ENCODE measurements at places on chromosomes 7 and 10.

DNA sequence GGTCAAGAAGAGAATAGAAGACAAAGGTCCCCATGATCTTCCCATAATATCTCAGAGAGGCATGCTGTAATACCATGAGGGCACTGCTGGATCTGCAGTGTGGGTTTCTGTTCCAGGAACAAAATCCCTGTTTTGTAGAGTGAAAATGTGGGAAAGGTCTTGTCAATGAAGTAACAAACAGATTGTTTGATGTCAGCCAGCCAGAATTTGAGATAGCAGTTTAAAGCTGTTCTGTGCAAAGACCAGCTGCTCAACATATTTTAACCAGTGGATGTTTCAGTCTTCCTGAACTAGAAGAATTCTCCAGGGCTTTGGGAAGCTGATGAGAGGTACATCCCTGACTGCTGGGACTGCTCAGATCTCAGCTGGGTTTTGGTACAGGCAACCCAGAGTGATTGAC is 1012.5 kb downstream of the DNAJB9 start:
- DNase-seq: no peak

DNA sequence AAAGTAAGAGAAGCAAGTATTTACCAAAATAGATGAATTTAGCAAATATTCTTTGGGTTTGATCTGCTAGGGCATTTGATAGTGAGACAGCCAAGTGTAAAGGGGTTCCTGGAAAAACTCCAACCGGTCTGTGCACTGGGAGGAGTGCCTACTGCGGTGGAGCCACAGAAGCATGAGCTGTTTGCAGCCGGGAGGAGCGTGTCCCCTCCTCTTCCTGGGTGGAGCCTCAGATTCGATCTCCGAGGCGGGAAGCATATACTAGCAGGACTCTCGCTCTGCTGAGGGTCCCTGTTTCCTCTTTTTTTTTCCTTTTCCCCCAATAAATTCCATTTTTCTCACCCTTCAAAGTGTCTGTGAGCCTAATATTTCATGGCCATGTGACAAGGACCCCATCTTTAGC is 45.1 kb upstream of the MET start:
- no peak for DNase-seq

GRCh38 chr7:157499121-157499834 is 162.5 kb downstream of the DNAJB6 start:
- DNase-seq: no peak

DNA sequence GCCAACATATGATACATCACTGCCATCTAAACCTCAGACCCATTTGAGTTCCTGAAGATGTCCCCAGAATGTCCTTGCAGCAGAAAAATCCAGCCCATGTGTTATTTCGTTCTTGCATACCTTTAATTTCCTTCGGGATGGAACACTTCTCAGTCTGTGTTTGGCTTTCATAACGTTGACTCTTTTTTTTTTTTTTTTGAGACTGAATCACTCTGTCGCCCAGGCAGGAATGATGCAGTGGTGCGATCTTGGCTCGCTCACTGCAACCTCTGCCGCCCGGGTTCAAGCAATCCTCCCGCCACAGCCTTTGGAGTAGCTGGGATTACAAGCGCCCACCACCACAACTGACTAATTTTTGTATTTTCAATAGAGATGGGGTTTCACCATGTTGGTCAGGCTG is 148.8 kb upstream of the TNRC18 start:
- DNase-seq: no peak

GRCh38 chr10:52437205-52437646 is 123.1 kb downstream of the DKK1 start:
- DNase-seq: no peak

DNA sequence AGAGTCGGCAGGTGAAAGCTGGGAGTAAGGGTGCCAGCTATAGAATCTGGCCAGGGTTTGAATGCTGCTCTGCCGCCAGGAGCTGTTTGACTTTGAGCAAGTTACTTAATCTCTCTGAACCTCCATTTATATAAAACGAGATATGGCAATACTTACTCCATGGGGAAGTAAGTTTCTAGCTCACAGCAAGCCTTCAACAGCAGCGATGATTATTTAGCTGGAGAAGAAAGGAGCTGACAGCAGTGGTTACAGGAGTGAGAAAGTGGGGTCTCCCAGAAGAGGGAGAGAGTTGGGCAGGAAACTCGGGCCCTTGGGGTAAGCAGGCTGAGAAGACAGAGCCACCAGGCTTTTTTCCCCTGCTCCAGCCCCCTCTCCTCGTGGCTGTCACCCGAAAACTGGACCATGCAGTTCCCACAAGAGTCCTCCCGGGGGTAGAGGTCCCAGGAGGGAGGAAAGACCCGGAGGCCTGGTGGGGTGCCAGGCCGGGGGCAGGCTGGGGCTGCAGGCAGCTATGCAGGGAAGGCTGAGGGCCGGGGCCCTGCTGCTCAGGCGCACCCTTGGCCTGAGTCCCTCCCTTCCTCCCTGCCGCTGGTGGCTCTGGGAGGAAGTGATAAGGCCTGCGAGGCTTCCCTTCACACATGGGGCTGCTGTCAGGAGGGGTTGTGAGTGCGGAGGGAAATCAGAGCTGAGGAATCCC is 3.5 kb downstream of the NOS3 start:
- peak; percentile 30 for DNase-seq

DNA sequence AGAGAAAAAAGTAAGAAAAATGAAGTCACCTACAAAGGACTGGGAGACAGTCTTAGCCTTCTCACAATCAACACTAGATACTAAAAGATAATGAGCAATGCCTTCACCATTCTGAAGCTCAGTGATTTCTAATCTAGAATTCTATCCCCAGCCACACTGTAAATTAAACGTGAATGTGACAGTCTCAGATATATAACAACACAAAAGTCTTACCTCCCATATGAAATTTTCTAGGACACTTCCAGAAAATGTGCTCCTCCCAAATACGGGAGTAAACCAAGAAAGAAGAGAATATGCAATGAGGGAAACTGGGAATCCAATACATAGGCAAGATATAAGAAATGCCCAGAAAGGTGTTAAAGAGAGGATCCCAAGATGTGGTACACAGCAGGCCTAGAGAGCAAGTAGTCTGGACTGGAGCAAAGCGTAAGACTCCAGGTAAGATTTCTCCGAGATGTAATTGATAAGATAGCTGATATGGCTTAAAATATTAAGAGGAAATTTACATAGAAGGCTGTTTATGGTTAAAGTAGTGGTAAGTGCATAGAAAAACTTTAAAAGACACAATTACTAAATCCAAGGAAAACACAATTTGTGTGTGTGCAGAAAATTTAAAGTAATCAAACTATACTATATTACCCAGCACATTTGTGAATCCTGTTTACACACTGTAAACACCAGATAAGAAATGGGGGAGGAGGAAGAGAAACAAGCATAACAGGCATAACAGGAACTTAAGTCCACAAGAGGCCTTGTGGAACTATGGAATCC is 44.1 kb downstream of the SGMS1 start:
- no peak for DNase-seq

DNA sequence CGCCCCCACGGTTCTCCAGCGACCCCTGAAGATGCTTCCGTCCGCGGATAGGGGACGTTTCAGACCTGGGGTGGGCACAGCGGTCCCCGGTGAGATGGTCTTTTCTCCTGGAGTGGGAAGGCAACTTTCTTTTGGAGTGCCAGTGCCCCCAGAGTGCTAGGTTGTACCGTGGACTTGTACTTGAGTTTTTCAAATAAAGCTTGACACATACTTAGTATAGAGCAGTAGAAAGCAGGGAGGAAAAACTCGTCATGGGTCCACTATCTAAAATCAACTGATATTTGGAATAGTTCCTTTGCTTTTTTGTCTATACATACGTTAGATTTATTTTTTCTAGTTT is 28.4 kb downstream of the RBM20 start:
- no peak for DNase-seq

DNA sequence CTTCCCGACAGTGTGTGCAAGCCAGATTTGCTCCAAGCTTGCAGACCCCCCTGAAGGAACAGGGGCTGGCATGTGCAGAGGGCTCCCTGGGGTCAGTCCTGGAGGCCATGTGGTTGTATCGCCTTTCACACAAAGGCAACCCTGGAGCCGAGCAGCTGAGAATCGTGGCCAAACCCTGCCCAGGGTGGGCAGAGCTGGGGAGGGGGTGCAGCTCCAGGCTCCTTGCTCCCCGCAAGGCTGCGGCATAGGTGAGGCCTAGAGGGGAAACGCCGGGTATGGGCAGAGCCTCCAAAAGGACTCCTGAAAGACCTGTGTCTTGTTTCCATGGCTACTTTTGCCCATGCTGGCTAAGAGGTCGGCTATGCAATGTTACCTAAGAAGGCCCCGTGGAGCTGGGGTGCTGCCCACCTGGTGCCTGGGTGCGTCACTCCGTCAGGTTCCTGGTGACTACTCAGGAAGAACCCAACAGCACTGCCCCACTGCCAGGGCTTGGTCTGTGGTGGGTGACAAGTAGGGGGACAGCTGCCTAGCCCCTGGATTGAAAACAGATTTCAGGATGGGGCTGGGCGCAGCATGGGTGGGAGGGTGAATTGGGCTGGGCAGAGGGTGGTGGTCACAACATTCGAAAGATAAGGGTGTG is 171.0 kb upstream of the SHH start:
- no peak for DNase-seq

Data from AML-193 (cell line).